Activated T-cell treated with anti-CD3 and anti-CD28 coated beads, Interleukin-2, amount 50 U/mL, for 72 hours (primary cell): ENCODE measurements at places on chromosomes 4 and X.
A peak's percentile ranks its signal among the peaks of the same experiment; 100 is the strongest.

GRCh38 chr4:5563856-5564255 lies 144.5 kb downstream of the EVC2 start:
- no peak for DNase-seq

DNA sequence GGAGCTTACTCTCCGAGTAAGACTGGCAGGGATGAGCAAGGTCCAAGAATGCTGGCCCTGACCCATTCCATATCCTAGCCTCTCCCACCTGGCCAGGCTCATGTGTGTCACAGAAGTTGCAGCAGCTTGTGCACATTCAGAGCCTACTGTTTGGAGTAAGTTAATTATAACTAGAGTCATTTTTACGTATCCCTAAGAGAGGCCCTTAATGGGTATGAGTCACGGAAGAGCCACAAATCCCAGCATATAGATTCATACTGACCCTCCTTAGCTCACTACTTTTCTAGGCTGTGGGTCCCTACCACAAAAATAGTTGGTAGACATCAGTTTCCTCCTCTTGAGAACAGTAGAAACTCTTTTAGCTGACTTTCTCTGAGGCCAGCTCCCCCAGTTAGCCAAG lies 118.3 kb upstream of the FRG1 start:
- DNase-seq = no peak

GRCh38 chrX:54482839-54483593 lies 13.0 kb downstream of the FGD1 start:
- no peak for DNase-seq

- DNase-seq = no peak
Observed at GRCh38 chr4:2733844-2734574, 22.1 kb downstream of the TNIP2 start.

GRCh38 chrX:6821730-6822129 lies 286.8 kb upstream of the VCX3A start:
- DNase-seq = no peak

GRCh38 chr4:144104509-144105130 lies 35.9 kb downstream of the GYPA start:
- no peak for DNase-seq

DNA sequence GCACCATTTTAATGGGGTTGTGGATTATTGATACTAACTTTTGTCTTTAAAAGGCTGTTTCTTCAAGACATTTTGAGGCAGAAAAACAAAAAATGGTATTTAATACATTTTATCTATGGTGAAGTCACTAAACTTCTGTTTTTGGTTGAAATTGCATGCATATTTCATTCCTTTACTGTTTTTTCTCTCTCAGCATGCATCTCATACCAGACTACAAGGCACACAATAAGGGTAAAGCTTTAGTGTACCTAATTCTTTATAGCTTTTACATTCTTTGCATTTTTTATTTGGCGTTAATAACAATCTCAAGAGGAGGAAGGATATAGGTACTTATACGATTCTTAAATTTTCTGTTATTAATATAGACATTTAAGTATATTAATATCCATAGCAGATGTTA lies 151.0 kb upstream of the DKK2 start:
- DNase-seq = no peak

DNA sequence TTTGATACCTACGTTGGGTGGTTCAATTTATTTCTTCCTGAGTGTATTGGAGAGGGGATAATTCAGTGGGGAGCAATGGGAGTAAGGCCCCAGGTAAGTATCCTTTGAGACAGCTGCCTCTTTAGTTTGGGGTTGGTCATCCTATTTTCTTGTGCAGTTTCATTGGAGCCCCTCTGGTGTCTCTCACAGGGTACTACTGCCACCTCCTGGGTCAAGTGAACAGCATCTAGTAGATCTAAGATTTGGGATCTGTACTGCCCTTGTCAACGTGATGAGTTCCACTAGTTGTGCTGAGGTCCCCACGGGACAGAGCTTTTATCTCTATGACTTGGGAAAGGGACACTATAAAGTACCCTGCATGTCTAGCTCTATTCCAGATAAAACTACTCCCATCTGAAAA lies 80.6 kb downstream of the PBDC1 start:
- peak; percentile 36 for DNase-seq

GRCh38 chr4:150817017-150817416 lies 198.1 kb downstream of the LRBA start:
- no peak for DNase-seq

DNA sequence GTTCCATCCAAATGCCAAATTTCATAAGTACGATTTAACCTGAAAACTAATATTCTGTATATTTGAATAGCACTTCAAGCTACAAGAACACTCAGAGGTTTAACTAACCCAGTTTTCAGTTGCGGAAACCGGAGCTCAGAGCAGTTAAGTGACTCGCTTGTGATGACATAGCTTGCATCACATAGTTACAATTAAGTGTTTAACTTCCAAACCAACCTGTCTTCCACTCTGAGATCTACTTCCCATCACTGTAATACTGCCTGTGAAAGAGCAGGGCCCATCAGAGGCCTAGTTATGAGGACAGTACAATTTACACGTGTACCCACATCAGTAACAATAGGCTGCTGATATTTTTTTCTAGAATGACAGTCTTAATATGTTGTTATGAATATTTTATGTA lies 120.3 kb downstream of the MAD2L1 start:
- no peak for DNase-seq

GRCh38 chrX:110407910-110408545 lies 49.4 kb downstream of the RTL9 start:
- peak; percentile 49 for DNase-seq

DNA sequence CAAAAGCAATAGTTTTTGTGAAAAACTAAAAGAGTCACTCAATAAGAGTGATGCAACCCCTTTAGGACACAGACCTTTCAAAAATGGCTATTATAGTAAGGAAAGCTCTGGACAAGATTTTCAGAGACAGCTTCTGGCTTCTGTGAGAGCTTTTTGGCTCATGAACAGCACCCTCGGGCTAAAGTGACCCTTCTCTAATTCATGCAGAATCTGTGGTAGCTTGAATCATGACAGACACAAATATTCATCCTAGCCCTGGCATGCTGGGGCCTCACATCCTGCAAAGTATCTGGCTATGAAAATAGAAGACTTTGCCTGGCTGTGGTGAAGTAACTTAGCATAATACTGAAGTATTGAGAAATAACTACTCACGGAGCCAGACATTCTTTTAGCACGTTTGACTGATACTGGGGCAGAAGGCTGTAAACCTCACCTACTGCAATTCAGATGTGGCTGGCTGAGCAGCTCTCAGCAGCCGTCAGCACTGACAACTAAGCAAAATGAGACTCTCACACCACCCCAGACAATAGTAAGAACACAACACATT lies 327.3 kb downstream of the MAPK10 start:
- DNase-seq = no peak

DNA sequence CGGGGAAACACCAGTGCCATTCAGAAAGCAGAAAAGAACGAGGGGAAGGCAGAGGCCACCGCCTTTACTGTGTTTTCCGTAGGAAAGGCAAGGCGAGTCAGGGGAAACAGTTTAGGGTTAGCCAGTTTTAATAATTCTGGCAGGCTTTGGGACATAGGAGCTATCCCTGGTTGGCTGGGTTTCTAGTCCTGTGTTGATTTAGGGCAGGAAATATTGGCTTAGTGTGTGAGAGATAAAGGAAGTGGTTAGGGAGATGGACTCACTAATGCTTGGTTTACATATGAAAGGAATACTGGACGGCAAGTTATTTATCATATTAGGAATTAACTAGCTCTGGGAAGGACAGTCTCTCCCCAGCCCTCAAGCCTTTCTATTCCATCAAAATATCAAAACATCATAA lies 53.1 kb downstream of the SYNPO2 start:
- DNase-seq = no peak

- DNase-seq = no peak
Observed at GRCh38 chrX:149682956-149683947, 28.6 kb upstream of the MAGEA11 start.

DNA sequence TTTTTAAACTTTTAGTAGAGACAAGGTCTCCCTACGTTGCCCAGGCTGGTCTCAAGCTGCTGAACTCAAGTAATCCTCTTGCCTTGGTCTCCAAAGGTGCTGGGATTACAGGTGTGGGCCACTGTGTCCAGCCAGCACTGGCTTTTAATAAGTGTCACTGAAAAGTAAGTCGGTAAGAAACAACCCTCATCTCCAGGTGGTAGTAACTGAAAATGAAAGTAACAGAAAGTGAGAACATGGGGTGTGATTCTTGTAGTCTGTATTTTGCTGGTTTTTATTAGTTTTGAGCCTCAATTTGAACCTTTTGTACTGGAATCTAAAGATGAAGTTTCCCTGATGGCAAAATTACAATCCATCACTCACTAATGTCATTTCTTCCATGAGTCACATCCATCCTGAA lies 238.1 kb upstream of the AGA start:
- DNase-seq = no peak

- no peak for DNase-seq
Observed at GRCh38 chrX:11064851-11065600, 46.1 kb upstream of the HCCS start.

DNA sequence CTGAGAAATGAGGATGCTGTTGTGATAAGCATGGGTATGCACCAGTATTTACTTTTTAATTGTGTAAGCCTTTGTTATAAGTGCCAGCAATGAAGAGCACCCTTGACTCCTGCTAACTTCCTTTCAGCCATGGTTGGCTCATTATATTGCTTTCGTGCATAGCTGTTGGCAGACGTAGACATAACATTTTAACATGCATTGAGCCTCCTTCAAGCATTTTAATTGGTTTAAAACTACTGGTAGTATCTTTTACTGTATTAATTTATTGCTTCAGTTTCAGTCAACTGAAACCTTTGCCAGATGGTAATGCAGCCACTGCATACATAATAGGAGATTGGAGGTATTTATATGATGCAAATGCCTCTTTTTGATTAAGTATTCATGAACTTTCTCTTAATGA lies 1285.4 kb downstream of the PCDH18 start:
- DNase-seq = no peak

DNA sequence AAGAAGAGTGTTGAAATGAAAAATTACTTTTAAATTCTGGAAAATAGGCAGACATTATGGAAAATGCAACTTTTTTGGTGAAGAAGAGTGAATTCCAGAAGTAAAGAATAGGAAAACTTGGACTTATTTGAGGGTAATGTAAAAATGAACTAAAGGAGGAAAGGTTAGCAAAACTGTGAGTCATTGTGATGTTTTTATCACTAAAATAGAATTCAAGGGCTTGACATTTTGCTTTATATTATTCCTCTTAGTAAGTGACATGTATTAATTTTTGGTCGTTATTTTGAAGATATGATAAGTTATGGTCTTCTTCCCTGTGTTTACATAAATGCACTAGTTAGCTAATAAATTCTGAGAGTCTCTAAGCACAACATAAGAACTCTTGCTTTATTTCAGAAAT lies 390.9 kb downstream of the FAT4 start:
- no peak for DNase-seq

DNA sequence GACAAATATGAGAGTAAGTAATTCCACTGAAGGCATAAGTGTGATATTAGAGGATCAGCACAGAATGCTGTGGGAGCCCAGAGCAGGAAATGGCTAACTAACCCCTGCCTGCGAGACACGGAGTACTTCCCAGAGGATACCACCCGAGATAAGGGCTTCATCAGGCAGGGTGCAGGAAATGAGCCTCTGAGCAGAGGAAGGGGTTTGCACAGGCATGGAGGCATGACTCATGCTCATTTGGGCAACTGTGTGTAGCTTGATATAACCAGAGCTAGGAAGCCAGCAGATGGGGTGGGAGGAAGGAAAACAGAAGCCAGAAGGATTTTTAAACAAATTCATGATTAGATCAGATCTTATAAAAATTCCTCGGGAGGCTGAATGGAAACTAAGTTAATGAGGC lies 70.0 kb upstream of the TSPAN5 start:
- DNase-seq = peak; percentile 5

- DNase-seq = no peak
Observed at GRCh38 chr4:185782523-185782922, 29.5 kb downstream of the SORBS2 start.

GRCh38 chr4:108053251-108053711 lies 63.6 kb downstream of the HADH start:
- no peak for DNase-seq

- no peak for DNase-seq
Observed at GRCh38 chr4:126973201-126973600, 659.6 kb upstream of the INTU start.

- DNase-seq = no peak
Observed at GRCh38 chrX:150873616-150874015, 24.9 kb downstream of the CD99L2 start.

- no peak for DNase-seq
Observed at GRCh38 chr4:145525291-145525740, 43.7 kb downstream of the SMAD1 start.

DNA sequence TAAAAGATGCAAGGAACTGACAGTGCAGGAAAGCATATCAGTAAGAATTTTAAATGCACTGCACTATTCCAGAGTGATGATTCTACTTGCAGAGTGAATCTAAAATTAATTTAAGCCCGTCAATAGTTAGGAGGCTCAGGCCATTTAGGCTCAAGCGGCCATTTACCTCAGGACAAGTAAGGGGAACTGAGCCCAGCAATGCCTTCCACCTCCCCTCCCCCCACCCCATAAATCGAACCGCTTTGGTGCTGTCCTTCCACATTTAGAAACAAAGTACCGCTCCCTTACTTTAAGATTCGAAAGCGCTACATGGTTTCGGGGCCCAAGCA lies 665 bp downstream of the RBM41 start:
- no peak for DNase-seq

DNA sequence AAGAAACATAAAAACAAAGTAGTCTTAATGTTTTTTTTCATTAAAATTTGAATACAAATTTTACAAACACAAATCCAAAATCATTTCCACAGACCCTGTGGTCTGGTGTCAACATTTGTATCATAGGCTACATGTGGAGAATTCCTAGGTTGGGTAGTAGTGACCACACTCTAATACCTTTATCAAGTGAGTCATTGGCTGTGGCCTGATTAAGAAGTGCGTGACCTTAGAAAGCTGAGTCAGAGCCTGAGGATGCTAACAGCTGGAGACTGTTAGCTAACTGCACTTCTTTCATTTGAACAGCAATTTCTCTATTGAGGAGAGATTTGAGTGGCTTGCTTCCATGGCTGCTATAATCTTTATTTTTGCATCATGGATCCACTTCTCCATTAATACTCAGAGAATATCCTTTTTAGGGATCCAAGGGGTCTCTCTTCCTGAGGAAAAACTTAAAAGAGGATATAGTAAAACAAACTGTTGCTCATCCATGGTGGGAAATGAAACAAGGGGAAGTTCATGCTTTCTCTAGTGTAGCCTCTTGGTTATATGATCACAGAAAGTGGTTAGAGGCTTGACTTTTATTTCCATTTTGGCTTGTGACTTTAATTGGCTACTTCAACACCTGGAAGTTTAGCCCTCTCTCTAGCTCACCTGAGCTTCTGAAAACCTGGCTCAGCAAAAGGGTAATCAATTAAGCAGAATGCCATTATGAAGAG lies 335.8 kb downstream of the PABPC4L start:
- DNase-seq = no peak

GRCh38 chrX:150983521-150984168 lies 510 bp downstream of the HMGB3 start:
- DNase-seq = peak; percentile 5

DNA sequence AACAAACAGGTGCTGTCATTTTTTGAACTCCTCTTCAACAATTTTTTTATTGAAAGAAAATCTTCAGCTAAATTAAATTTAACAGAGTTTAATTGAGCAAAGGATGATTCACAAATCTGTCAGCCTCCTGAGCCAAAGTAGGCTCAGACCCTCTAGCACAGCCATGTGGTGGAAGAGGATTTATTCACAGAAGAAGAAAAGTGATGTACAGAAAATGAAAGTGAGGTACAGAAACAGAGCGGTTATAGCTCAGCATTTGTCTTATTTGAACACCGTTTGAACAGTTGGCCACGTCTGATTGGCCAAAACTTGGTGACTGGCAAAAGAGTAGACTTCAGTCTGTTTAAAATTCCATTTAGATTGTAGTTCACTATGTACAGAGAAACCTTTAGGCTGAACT lies 217.3 kb downstream of the SPANXN1 start:
- no peak for DNase-seq
